Stomach (tissue), 19 donors: ENCODE measurements at places on chromosomes 1 and 21. TPM values are rescaled to one million over a fixed set of nuclear protein-coding genes. Genes with fewer than 3 reads are reported as not detected.

DNA sequence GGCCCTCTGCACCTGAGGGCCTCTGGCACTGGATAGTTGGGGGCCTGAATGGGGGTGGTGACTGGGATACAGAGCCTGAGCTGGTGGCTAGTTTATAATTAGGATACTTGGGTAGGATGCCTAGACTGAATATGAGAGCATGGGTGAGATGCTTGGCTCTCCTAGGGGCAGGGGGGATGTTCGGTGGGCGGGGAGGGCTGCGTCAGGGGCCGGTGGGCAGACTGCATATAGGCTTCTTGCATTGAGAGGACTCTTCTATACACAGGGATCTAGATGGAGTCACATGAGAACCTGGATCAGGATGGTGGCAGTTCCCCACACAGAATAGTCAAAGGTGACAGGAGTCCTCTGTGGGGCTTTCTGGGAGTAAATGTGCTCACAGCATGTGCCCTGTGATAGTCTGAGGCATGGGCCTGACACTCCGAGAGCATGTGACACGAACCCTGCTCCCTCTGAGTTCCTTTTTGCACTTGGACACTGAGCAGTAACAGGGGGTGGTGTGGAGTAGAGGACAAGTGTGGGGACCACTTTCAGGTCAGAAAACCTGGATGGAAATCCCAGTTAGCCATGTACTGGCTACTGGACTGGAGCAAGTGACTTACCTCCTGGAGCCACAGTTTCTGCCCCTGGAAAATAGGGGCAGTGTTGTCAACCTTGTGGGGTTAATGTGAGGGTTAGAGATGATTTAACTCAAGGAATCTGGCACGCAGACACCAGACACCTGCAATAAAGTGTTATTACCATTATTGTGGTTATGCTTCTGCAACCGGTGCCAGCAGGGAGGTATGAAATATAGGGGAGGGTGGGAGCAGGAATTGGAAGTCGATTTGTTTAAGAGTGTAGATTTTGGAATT is 2.2 kb downstream of the MAP7D1 start:
- DNase-seq: no peak

The ACTRT2 gene
- not detected for polyA plus RNA-seq

- DNase-seq: peak; percentile 26
These were observed 59.5 kb downstream of the POFUT2 start for GRCh38 chr21:45228171-45228641.

- no peak for DNase-seq
These were observed 1.8 kb upstream of the MEX3A start for GRCh38 chr1:156083800-156084790.

The RIIAD1 gene
- not detected for polyA plus RNA-seq
